CD4-positive, alpha-beta T cell treated with Interleukin-10 for 1 hour (primary cell): ENCODE measurements at places on chromosomes 16 and 17.

DNA sequence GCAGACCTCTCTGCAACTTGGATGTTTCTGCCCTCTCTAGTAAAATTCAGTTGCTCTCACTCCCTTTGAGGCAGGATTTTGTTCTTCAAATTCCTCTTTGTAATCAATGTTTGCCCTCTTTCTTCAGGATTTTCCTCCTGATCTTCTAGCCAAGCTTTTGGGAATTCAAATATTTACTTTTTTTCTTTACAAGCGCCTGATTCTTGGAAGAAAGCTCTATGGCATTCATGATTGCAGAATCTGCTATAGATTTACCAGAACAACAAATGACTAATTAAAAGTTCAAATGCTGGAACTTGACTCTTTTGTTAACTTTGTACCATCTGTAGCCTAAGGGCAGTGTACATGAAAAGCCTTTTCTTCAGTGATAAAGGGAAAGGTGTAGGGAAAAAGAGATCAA is 63.7 kb upstream of the SHISA6 start:
- DNase-seq, result no peak

GRCh38 chr17:29292992-29293889 is 707 bp downstream of the NUFIP2 start:
- DNase-seq, result peak; percentile 56

DNA sequence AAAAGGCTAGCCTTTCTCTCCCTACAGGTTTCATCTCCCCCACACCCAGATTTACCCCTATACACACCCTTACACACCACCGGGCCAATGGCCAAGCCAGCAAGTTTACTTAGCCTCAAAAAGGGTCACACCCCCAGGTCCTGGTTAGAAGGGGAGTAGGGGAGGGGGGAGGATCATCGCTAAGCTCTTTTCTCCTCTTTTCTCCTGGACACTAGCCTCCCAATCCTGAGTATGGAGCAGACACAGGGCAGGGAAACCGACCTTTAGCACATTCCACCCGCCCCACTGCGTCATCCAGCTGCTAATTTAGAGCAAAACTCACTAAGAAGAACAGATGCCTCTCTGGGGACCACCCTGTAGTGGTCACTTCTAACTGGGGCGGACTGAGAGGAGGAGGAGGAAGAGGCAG is 4.4 kb downstream of the ACLY start:
- no peak for DNase-seq

GRCh38 chr16:76614269-76614668 is 337.1 kb downstream of the CNTNAP4 start:
- DNase-seq, result no peak

- peak; percentile 46 for DNase-seq
Measured at GRCh38 chr17:81537343-81537855, 9.2 kb downstream of the FSCN2 start.

GRCh38 chr16:88306860-88307545 is 75.8 kb upstream of the ZNF469 start:
- no peak for DNase-seq

- DNase-seq, result no peak
Measured at GRCh38 chr17:45680360-45680759, 103.8 kb upstream of the CRHR1 start.

DNA sequence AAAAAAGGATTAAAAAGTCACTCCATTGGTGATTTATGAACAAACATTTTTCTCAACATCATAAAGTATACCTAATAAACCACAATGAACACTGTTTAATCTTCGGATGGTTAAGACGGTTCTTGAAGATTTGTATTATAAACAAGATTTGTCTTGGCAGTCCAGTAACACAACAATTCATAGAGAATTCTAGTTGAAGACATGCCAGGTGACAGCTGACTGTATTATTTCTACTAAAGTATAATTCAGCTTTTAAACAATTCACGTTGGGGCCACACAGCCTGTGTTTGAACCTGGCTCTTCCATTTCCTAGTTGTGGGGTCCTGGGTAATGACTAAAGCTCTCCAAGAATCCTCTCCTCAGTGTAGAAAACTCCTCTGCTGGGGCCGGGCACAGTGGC is 22.0 kb downstream of the STX8 start:
- no peak for DNase-seq

- no peak for DNase-seq
Measured at GRCh38 chr17:35314415-35315216, 58.8 kb downstream of the SLFN11 start.

DNA sequence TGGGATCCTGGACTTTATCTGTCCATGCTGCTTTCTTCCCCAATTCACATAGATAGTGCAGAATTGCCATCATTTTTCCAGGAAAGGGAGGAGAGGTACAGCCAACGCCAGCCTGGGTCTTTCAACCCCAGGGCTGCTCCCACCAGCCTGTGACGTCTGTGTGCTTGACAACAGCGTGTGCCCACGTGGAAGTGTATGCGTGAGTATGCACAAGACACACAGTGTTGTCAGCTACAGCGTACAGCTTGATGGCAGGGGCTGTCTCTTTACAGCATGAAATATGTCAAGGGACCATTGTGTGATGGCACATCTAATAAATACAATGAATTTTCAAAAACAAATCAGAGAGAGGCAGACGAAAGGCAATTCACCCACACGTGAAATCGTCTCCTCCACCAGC is 62.3 kb downstream of the GSG1L start:
- no peak for DNase-seq

- no peak for DNase-seq
Measured at GRCh38 chr17:39194089-39194984, 3.1 kb downstream of the CACNB1 start.

DNA sequence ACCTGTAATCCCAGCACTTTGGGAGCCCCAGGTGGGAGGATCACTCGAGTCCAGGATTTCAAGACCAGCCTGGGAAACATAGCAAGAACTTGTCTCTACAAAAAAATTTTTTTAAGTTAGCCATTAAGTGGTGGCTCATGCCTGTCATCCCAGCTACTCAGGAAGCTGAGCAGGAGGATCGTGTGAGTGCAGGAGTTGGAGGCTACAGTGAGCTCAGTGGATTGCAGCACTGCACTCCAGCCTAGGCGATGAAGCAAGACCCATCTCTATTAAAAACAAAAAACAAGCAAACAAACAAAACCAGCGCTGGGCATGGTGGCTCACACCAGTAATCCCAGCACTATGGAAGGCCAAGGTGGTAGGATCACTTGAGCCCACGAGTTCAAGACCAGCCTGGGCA is 38.0 kb downstream of the HEATR3 start:
- DNase-seq, result no peak

DNA sequence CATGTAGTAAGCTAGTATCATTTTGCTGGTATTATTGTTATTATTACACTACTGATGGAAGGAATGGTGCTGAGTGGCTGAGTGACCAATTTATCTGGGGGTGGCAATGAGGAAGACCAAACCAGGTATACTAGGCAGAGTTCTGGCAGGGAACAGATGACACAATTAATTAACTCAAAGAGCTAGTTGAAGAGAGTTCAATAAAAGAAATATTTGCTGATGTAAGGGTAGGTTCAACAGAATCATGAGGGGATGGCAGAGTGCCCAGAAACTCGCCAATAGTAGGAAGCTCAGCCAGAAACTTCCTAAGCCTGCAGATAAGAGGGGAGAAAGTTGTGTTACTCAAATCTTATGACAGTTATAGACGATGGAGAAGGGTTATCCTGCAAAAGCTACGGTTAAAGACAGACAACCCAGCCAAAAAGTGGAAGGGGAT is 352.5 kb downstream of the KCNJ2 start:
- no peak for DNase-seq

DNA sequence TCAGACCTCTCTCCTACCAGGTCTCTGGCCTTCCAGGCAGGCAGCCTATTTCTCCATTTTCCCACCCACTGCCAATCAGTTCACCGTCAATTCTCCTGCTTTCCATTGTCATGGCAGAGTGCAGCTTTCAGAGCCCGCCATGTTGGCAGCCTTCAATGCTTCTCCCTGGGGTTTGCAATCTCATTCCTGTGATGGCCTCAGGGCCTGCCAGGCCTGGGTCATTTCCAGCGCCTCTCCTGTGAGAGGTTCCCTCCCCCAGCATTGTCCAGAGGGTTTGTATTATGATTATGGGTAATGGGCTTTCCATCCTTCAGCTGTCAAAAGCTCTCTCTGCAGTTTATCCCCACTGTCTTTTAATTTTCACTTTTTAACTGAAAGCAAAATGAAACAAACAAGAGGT is 716.6 kb upstream of the CDH8 start:
- no peak for DNase-seq

GRCh38 chr17:56543280-56543679 is 50.2 kb upstream of the NOG start:
- DNase-seq, result no peak

DNA sequence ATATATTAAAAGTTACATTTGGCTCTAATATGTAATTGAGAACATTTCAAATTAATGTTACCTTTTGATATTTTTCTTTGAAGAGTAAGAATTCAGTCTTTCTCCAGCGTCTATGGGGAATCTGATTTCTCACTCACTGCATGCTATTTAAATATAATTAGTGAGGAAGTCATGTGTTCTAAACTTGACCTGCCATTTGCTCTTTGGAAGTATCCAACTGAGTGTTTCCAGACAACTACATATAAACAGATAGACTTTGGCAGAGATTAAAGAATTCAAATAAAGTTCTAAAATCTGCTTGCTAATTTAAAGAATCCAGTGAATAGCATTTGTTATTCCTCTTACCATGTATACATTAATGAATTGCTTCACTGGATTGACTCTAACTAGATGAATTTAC is 23.5 kb downstream of the OMG start:
- DNase-seq, result no peak

GRCh38 chr17:45091778-45092425 is 30.8 kb downstream of the NMT1 start:
- DNase-seq, result no peak

GRCh38 chr16:87628246-87628923 is 26.1 kb downstream of the JPH3 start:
- DNase-seq, result no peak

- no peak for DNase-seq
Measured at GRCh38 chr16:49596068-49596467, 222.5 kb downstream of the C16orf78 start.

- DNase-seq, result peak; percentile 89
Measured at GRCh38 chr17:67374329-67375053, 2.6 kb upstream of the PITPNC1 start.

GRCh38 chr17:44277976-44278375 is 10.0 kb upstream of the SLC4A1 start:
- no peak for DNase-seq

DNA sequence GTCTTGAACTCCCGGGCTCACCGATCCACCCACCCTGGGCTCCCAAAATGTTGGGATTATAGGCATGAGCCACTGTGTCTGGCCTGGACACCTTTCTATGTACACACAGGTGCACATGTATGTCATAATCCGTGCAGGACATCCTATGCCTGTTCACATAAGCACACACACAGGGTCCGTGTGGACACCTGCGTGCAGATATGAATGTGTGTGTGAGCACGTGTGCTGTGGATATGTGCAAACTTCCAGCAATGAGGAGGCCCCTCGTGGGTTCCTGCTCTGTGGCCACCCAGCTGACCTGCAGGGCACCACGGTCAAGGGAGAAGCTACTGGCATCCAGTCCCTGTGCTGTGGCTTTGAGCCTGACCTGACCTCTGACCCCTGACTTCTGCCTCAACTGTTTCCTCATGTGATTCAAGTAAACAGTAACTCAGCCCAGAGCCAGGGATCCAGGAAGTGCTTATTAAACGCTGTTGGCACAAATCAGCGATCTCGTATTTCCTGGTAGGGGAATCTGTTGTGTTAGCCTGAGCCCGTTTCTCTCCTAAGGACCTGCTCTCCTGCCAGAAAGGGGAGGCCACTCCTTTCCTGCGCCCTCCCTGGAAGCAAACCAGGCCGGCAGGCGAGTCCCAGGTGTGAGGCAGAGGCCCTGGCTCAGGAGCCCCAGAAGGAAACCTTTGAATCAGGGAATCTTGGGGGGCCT is 6.5 kb downstream of the CPNE7 start:
- DNase-seq, result no peak

DNA sequence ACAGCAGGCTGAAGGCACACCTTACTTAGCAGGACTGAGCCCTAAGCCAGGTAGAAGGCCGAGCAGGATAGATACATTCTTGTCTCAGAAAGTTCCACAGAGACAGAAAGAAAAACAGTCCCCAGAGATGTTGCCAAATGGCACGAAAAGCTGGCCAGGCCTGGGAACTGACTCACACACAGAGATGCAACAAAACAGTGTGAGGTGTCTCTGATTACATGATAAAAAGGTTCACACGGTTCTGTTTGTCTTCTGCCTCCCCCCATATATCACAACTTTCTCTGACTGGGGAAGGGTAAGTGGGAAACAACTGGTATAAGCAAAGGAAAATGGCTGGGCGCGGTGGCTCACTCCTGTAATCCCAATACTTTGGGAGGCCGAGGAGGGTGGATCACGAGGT is 1.7 kb downstream of the WBP2 start:
- DNase-seq, result no peak

DNA sequence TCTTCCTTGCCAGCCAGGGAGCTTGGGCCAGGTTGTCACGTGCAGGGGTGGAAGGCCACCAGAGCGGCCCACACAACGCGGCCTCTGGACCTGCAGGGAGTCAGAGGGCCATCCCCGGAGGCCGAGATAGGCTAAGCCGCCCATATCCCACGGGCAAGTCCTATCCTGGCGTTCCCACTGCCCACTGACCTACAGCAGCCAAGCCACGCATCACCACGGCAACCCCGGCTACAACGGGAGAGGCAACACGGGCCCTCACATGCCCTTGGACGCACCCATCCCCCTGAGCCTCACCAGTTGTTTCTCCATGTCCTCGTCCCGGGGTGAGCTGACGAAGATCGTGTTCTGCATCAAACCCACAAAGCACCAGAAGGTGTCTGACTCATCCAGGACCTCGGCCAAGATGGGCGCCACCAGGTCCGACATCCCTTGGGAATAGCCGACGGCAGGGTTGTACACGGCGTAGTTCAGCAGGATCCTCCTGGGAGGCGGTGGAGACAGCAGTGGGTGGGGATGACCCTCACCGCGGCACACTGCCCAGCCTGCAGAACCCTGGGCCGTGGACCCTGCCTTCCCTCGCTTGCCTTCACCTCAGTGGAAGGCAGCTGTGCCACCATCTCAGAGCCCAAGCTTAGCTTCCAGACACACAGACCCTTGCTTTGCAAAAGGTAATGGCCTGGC is 88.2 kb downstream of the TBC1D16 start:
- DNase-seq, result no peak

GRCh38 chr17:9536061-9536460 is 39.6 kb downstream of the STX8 start:
- DNase-seq, result no peak

DNA sequence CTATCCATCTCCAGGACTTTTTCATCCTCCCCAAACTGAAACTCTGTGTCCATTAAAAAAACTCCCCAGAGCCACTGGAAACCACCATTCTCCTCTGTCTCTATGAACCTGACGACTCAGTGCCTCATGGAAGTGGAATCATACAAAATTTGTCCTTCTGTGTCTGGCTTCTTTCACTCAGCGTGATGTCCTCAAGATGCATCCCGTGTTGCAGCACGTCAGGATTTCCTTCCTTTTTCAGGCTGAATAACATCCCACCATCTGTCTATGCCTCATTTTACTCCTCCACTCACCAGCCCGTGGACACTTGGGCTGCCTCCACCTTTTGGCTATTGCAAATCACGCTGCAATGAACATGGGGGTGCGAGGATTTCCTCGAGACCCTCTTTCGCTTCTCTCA is 12.6 kb upstream of the ALDH3A1 start:
- DNase-seq, result no peak

- DNase-seq, result peak; percentile 93
Measured at GRCh38 chr16:27202923-27203506, 311 bp upstream of the KDM8 start.

GRCh38 chr17:50582741-50583140 is 22.2 kb downstream of the CACNA1G start:
- DNase-seq, result no peak

- no peak for DNase-seq
Measured at GRCh38 chr17:82595893-82596292, 52.4 kb downstream of the WDR45B start.

- DNase-seq, result no peak
Measured at GRCh38 chr16:30736995-30737793, 11.0 kb upstream of the PHKG2 start.
